CD4-positive, alpha-beta memory T cell (primary cell): ENCODE measurements at places on chromosomes 3 and 15.

- no peak for DNase-seq
These were observed 161.3 kb downstream of the FBLN2 start for GRCh38 chr3:13710251-13710650.

GRCh38 chr3:193051314-193051713, 133.7 kb upstream of the MB21D2 start:
- no peak for DNase-seq

DNA sequence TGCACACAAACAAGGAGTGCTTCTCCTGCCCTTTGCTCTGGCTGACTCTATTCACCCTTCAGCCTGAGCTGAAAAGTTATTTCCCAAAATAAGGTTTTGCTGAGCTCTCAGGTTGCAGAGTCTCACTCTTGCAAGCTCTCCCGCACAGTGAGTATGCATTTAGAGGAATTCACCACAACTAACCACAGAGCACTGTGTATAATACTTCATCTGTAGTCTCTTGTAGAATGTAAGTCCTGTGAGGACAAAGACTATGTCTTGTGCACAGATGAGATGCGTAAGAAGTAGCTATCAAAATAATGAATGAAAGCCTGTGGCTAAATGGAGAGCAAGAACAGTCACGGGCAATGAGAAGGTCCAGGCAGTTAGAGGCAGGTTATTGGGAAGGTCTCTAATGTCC, 156.5 kb upstream of the SLCO3A1 start:
- DNase-seq = no peak

DNA sequence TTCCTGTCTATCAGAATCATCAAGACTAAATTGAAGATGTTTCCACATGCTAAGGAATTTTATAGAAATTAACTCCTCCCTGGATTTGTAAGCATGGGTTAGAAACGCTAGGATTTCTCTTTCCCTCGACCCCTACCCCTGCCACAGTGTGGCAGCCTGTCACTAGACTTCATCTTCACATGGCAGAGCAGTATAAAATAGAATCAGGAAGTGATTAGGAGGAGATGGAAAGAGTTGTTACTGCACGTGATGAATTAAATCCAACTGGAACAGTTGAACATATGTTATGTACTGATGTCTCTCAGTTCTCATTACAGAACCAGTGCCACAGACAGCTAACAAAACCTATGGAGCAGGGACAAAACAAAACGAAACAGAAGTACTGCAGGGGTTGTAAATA, 130.0 kb upstream of the BNIP2 start:
- DNase-seq = no peak

DNA sequence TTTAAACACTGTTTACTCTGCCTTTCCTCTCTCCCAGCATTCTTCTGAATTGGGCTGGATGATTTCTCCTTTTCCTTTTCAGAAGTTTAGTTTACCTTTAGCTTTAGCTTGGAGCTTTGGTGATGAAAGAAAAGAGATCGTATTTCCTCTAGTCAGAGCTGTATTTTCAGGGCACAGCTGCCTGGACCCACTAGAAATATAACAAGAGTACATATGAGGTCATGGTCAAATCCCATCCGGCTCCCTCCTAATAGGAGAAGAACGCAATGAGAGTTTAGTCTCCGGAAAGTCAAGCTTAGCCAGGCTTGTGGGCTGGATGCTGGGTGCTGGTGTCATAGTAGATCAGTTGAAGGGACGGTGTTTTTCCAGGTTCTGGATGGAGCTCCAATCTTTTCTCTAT, 177.1 kb upstream of the PFN2 start:
- no peak for DNase-seq

- DNase-seq = no peak
These were observed 332.7 kb upstream of the ADAMTS9 start for GRCh38 chr3:65020281-65021160.

DNA sequence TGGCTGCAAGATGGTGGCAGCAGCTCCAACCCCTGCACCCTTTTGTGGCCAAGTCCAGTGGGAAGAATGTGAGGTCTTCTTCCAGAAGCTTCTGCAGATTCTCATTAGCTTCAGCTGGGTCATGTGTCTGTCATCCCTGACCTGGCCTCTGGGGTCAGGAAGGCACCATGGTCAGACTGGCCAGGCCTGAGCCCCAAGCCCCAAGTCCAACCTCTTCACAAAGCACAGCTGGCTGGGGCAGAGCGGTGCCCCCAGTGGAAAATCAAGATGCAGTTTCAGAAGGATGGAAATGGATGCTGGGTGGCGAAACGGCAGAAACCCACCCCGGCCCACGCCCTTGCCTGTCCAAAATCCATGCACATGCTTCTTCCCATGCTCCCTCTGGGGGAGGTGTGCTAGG, 15.9 kb upstream of the GATA2 start:
- no peak for DNase-seq
